Body of pancreas (tissue), 4 donors: ENCODE measurements at places on chromosomes 11 and 22.

- H3K4me1 ChIP-seq, result no peaks in the 10 kb centered on the region
- no peak for DNase-seq
- no peak overlapping the region for H3K4me3 ChIP-seq
- H3K27ac ChIP-seq, result no peak overlapping the region
Observed at GRCh38 chr11:120413480-120413879, 77.3 kb downstream of the ARHGEF12 start.

- no peaks in the 10 kb centered on the region for H3K36me3 ChIP-seq
- peaks cover 4% of the 10 kb centered on the region for H3K4me1 ChIP-seq
- no peak overlapping the region for H3K27ac ChIP-seq
- H3K4me3 ChIP-seq, result no peak overlapping the region
- DNase-seq, result no peak
Observed at GRCh38 chr11:64638018-64638665, 47.1 kb downstream of the SLC22A12 start.

- H3K4me3 ChIP-seq, result no peak overlapping the region
- no peak for DNase-seq
- H3K36me3 ChIP-seq, result no peaks in the 10 kb centered on the region
- H3K27me3 ChIP-seq, result no peaks in the 10 kb centered on the region
- peaks cover 16% of the 10 kb centered on the region for H3K4me1 ChIP-seq
- no peak overlapping the region for H3K27ac ChIP-seq
Observed at GRCh38 chr11:122205036-122205435, 89.0 kb upstream of the BLID start.

DNA sequence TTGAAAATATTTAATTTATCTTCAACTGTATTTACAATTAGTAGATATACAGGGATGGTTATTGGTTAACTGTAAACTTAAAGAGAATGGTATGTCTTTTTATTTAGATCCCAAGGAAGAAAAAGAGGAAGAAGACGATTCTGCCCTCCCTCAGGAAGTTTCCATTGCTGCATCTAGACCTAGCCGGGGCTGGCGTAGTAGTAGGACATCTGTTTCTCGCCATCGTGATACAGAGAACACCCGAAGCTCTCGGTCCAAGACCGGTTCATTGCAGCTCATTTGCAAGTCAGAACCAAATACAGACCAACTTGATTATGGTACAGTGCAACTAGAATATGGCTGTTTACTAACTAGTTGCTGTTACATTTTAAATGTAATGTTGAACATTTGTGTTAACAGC is 12.7 kb upstream of the CNTF start:
- H3K4me3 ChIP-seq, result no peak overlapping the region
- peaks cover 29% of the 10 kb centered on the region for H3K36me3 ChIP-seq
- H3K27ac ChIP-seq, result no peak overlapping the region
- peaks cover 6% of the 10 kb centered on the region for H3K4me1 ChIP-seq

- H3K27ac ChIP-seq, result no peak overlapping the region
- DNase-seq, result no peak
- no peaks in the 10 kb centered on the region for H3K36me3 ChIP-seq
- no peaks in the 10 kb centered on the region for H3K27me3 ChIP-seq
- H3K4me3 ChIP-seq, result no peak overlapping the region
Observed at GRCh38 chr22:28544431-28544868, 135.2 kb downstream of the TTC28 start.

DNA sequence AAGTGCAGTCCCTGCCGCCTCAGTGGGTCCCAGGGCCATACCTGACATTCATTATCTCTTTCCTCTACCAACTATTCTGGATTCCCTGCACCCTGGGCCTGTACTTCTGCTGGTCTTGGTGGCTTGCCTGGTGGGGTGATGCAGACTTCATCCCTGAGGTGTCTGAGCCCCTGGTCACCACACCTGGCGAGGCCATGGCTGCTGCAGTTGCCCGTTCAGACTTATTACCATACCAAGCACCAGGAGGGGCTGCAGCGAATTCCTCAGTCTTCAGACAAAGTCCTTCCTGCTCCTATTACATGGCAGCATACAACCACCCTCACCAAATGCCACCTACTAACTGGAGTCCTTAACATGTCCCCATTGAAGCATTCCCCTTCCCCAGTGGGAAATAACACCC is 73.0 kb upstream of the SLC22A12 start:
- no peaks in the 10 kb centered on the region for H3K27me3 ChIP-seq
- H3K4me1 ChIP-seq, result no peaks in the 10 kb centered on the region
- no peak overlapping the region for H3K4me3 ChIP-seq
- H3K36me3 ChIP-seq, result no peaks in the 10 kb centered on the region

GRCh38 chr11:43685440-43685839 is 4.9 kb downstream of the HSD17B12 start:
- no peak overlapping the region for H3K27ac ChIP-seq
- no peak overlapping the region for H3K4me3 ChIP-seq
- no peaks in the 10 kb centered on the region for H3K36me3 ChIP-seq
- no peaks in the 10 kb centered on the region for H3K27me3 ChIP-seq
- DNase-seq, result no peak
- peaks cover 19% of the 10 kb centered on the region for H3K4me1 ChIP-seq

DNA sequence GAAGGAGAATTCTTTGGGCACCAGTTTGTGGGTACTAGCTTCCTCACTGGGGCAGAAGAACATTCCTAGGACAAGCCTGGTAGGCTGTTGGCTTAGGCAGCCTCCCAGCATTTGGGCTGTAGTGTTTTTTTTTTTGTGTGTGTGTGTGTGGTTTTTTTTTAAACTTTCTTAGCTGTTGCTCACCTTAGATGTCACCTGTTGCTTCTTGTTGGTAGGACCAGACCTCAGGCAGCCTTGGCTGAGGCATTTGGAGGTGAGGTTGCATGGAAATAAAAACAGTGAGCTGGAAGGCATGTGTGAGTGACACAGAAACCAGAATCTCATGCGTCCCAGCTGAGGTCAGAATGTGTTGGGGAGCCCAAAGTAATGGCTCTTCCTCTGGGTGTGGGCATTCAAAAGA is 21.3 kb downstream of the AMPD3 start:
- H3K36me3 ChIP-seq, result no peaks in the 10 kb centered on the region
- no peaks in the 10 kb centered on the region for H3K4me1 ChIP-seq
- H3K27ac ChIP-seq, result no peak overlapping the region
- DNase-seq, result no peak

GRCh38 chr11:10398525-10398924 is 56.5 kb upstream of the AMPD3 start:
- no peaks in the 10 kb centered on the region for H3K27me3 ChIP-seq
- no peak overlapping the region for H3K4me3 ChIP-seq
- no peaks in the 10 kb centered on the region for H3K36me3 ChIP-seq
- no peak overlapping the region for H3K27ac ChIP-seq
- no peak for DNase-seq

DNA sequence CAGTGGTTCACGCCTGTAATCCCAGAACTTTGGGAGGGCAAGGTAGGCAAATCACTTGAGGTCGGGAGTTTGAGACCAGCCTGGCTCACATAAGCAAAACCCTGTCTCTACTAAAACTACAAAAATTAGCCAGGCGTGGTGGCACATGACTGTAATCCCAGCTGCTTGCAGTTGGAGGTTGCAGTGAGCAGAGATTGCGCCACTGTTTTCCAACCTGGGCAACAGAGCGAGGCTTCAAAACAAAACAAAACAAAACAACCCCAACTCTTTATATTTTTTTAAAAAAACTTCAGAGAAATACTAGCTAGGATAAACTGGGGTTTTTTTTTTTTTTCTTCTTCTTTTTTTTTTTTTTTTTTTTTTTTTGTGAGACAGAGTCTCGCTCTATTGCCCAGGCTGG is 31.8 kb upstream of the RAPSN start:
- H3K4me3 ChIP-seq, result no peak overlapping the region
- no peak for DNase-seq
- H3K4me1 ChIP-seq, result no peaks in the 10 kb centered on the region
- H3K27ac ChIP-seq, result no peak overlapping the region
- H3K36me3 ChIP-seq, result peaks cover 41% of the 10 kb centered on the region
- H3K27me3 ChIP-seq, result no peaks in the 10 kb centered on the region

- H3K27me3 ChIP-seq, result no peaks in the 10 kb centered on the region
- DNase-seq, result no peak
- H3K36me3 ChIP-seq, result no peaks in the 10 kb centered on the region
- H3K4me3 ChIP-seq, result no peak overlapping the region
- no peak overlapping the region for H3K27ac ChIP-seq
- H3K4me1 ChIP-seq, result peaks cover 44% of the 10 kb centered on the region
Observed at GRCh38 chr22:23769321-23769965, 1.7 kb upstream of the CHCHD10 start.

GRCh38 chr11:10310301-10310841 is 5.5 kb downstream of the ADM start:
- no peak overlapping the region for H3K27ac ChIP-seq
- peaks cover 6% of the 10 kb centered on the region for H3K27me3 ChIP-seq
- peaks cover 50% of the 10 kb centered on the region for H3K4me1 ChIP-seq
- no peaks in the 10 kb centered on the region for H3K36me3 ChIP-seq
- no peak for DNase-seq
- no peak overlapping the region for H3K4me3 ChIP-seq

- H3K4me3 ChIP-seq, result no peak overlapping the region
- H3K27me3 ChIP-seq, result no peaks in the 10 kb centered on the region
- no peak overlapping the region for H3K27ac ChIP-seq
Observed at GRCh38 chr22:19195796-19196731, 17.5 kb upstream of the SLC25A1 start.

DNA sequence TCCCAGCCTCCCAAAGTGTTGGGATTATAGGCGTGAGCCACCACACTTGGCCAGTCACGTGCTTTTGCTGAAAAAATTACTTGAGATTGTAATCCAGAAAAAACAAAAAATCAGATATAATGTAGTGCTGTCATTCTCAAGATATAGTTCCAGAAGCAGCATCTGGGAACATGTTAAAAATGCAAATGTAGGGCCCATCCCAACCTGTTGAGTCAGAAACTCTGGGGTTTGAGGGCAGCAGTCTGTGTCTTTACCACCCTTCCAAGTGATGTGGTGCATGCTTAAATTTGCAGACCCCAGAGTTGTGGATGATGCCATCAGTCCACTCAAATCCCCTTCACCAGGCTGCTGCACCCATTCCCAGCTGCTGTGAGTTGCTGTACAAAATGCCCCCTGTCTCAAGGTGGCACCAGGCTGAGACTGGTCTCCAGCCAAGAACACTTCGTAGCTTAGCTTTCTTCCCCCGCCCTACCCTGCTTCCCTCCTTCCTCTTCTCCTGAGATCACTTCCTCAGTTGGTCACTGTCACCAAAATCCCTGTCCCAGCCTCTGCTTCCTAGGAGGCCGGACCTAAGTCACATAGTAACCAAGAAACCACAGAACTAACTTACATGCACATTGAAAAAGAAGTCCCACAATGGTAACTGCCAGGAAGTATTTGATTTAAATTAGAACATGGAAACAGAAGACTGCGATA is 18.2 kb upstream of the ARRB1 start:
- H3K36me3 ChIP-seq, result no peaks in the 10 kb centered on the region
- no peak overlapping the region for H3K4me3 ChIP-seq
- H3K27ac ChIP-seq, result no peak overlapping the region
- DNase-seq, result no peak

GRCh38 chr22:32607086-32607485 is 132.5 kb downstream of the FBXO7 start:
- H3K27ac ChIP-seq, result no peak overlapping the region
- no peak for DNase-seq
- no peak overlapping the region for H3K4me3 ChIP-seq
- no peaks in the 10 kb centered on the region for H3K4me1 ChIP-seq

- no peak overlapping the region for H3K27ac ChIP-seq
- H3K4me3 ChIP-seq, result no peak overlapping the region
- H3K27me3 ChIP-seq, result no peaks in the 10 kb centered on the region
- no peaks in the 10 kb centered on the region for H3K4me1 ChIP-seq
Observed at GRCh38 chr11:122665861-122666260, 10.3 kb downstream of the UBASH3B start.

DNA sequence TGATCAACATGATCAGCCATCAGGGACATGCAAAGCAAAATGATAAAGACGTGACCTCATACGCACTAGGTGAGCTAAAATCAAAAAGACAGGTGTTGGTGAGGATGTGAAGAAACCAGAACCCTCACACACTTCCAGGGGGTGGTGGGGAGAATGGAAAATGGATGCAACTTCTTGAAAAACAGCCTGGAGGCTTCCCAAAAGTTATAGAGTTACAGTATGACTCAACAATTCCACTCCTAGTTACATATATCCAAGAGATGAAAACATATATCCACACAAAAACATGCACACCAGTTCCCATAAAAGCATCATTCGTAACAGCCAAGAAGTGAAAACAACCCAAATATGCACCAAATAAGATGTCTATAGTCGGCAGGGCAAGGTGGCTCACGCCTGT is 42.1 kb upstream of the APLNR start:
- H3K4me3 ChIP-seq, result no peak overlapping the region
- no peak overlapping the region for H3K27ac ChIP-seq
- H3K27me3 ChIP-seq, result no peaks in the 10 kb centered on the region
- DNase-seq, result no peak
- H3K36me3 ChIP-seq, result no peaks in the 10 kb centered on the region
- H3K4me1 ChIP-seq, result peaks cover 10% of the 10 kb centered on the region

- H3K27me3 ChIP-seq, result no peaks in the 10 kb centered on the region
- no peaks in the 10 kb centered on the region for H3K4me1 ChIP-seq
- H3K36me3 ChIP-seq, result no peaks in the 10 kb centered on the region
- H3K4me3 ChIP-seq, result no peak overlapping the region
- no peak for DNase-seq
Observed at GRCh38 chr11:127567237-127567932, 566.8 kb upstream of the KIRREL3 start.

- H3K36me3 ChIP-seq, result no peaks in the 10 kb centered on the region
- no peak overlapping the region for H3K27ac ChIP-seq
Observed at GRCh38 chr11:62068730-62069129, 55.1 kb upstream of the INCENP start.

DNA sequence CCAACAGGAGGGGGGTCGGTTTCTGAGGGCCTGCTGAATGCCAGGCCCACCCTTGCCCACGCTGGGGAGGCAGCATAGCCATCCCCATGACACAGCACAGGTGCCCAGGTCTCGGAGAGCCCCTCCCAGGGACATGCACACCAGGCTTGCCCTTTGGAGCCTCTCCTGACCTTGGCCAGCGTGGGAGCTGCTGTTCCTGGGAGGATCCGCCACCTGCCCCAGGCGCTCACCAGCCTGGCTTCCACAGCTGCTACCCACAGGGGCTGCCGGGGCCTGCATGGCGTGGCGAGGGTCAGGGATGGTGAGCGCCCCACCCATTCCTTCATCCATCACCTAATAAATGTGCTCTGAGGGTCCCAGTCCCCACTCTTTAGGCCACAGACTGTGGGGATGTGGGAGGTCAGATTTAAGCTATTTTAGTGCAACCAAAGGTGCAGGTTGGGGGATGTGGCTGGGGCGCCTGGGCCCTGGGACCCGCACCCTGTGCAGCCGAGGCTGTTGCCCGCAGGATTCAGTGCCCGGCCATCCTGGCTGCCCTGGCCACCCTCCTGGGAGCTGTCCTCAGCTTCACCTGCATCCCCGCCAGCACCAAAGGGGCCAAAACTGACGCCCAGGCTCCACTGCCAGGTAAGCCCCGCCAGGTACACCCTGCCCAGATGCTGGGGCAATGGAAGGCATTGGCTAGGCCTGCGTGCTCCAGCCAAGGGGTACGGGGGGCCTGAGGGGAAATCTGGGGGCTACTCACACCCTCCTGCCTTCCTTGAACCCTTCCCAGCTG is 12.9 kb downstream of the PHLDA2 start:
- H3K4me3 ChIP-seq, result no peak overlapping the region
- no peak overlapping the region for H3K27ac ChIP-seq
- no peaks in the 10 kb centered on the region for H3K27me3 ChIP-seq
- DNase-seq, result no peak
- no peaks in the 10 kb centered on the region for H3K36me3 ChIP-seq
